HepG2 (cell line): ENCODE measurements at places on chromosomes 6 and 20.

GRCh38 chr6:4088704-4089103 lies 9.8 kb upstream of the FAM217A start:
- no peak for DNase-seq

- DNase-seq = no peak
Observed at GRCh38 chr6:166153966-166154365, 13.7 kb downstream of the TBXT start.

- DNase-seq = no peak
Observed at GRCh38 chr6:54719633-54720032, 126.9 kb upstream of the FAM83B start.

GRCh38 chr20:15556869-15557268 lies 1016.4 kb downstream of the KIF16B start:
- no peak for DNase-seq

DNA sequence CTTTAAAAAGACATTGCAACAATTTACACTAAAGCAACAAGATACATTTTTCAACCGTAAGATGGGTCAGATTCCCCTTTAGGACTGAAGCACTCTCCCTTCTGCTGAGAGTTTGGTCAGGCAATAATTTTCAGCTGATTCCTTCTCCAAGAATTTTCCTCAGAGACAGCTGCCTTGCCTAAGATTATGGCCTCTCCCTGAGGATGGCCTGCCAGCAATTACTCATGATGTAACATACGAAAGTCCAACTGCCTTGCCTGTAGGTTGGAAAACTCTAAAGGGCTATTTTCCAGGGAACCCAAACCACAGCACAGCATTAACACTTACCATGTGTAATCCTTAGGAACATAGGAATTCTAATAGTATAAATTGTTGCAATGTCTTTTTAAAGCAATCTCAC lies 229.1 kb upstream of the FLRT3 start:
- no peak for DNase-seq

- DNase-seq = peak; percentile 67
Observed at GRCh38 chr6:30730601-30731435, 10.7 kb downstream of the TUBB start.

DNA sequence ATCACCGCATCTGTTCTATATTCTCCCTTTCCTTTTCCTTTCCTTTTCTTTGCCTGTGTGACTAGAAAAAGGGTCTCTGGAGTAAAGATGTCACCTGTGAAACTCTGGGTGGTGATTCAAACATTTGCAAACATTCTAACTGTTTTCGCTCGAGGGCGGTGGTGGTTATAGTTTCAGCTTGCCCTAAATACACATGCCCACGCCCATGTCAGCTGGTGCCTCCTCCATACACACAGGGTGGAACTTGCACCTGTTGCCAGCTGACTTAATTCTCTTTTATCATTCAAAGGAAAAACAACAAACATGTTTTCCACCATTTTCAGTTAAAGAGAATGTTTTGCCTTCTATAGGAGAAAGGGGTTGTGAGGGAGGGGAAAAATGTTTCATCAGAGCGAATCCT lies 381.9 kb upstream of the ARID1B start:
- no peak for DNase-seq

GRCh38 chr6:26205161-26205624 lies 118.0 kb downstream of the HFE start:
- peak; percentile 84 for DNase-seq

GRCh38 chr6:169222126-169222525 lies 31.5 kb downstream of the THBS2 start:
- DNase-seq = no peak

DNA sequence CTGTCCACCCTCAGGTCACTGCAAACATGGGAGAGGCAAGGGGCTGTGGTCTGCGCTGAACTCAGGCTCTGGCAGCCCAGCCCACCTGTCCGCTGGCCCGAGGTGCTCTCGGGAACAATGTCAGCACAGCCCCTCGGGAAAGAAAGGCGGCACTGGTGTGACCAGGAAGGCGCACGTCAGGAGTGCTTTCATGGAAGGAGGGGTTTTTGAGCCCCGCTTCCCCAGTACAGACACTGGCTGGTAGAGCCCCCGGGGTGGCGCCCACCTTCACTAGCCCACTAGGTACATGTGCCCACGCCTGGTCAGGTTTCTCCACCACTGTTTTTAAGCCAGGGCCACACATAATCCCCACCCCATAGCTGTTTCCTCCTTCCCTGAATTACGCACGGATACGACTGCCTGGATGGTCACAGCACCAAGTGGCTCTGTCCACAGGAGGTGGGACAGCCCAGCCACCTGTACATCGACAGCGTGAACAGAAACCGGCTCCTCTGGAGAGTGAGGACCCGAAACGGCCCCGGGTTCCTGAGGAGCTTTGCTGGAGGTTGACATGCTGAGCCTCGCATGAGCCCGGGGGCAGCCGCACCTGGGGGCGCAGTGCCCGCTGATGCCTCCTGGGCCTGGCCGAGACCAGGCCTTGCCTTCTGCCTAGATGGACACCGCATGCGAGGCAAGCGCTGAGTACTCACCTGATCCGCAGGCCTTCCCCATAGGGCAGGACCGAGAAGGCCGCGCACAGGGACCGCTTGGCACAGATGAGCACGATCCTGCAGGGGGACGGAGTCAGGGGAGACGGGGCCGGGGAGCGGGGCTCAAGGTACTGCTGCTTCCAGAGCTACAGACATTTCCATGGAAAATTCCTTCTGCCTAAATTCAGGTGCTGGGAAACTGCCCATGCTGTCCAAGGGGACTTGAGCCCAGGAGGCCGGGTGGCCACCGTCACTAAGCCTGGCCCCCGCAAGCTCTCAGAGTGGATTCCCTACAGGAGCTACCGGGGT lies 7.6 kb downstream of the RPS21 start:
- no peak for DNase-seq

- no peak for DNase-seq
Observed at GRCh38 chr20:2195614-2196013, 94.0 kb downstream of the STK35 start.

DNA sequence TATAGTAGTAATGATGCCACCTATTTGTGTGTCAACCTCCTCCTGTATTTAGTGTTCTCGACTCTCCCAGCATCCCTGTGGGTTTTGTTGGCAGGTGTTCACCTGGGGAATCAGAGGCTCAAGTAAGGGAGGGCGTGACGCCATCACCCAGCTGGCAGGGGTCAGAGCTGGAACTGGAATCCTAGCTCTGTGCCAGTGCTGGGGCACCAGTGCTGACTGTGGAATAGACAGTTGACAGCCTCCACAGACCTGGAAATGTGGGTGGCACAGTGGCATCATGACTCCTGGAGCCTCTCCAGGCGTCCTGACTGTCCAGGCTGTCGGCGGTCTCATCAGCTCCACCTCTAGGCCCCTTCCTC lies 102.8 kb downstream of the SYCP2 start:
- DNase-seq = no peak

DNA sequence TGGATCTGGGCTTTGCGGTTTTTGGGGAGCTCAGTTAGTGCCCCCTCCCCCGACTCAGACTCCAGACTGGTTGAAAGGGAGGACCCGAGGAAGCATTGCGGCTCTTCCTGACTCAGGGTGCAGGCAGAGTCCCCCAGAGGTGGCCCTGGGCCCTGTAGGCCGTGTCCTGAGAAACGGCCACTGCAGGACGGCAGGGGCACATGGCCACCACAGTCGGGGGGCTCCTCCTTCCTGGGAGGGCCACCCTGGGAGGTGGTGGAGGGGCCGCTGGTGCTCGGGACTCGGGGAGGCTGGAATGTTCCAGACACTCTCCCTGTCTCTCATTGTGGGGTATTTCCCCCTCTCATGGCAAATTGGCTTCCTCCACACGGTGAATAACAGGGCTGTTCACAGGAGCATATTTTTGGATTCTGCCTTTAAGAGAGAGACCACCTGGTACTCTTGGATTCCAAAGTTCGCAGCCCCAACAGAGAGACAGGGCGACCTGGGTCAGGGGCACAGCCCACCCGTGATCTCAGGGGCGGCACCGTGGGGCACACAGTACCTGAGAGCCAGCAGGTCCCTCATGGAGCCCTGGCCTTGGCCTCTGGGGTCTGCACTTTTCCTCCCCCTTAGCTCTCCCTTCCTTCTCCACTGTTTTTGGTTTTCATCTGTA lies 35.7 kb downstream of the FRMD1 start:
- DNase-seq = no peak

DNA sequence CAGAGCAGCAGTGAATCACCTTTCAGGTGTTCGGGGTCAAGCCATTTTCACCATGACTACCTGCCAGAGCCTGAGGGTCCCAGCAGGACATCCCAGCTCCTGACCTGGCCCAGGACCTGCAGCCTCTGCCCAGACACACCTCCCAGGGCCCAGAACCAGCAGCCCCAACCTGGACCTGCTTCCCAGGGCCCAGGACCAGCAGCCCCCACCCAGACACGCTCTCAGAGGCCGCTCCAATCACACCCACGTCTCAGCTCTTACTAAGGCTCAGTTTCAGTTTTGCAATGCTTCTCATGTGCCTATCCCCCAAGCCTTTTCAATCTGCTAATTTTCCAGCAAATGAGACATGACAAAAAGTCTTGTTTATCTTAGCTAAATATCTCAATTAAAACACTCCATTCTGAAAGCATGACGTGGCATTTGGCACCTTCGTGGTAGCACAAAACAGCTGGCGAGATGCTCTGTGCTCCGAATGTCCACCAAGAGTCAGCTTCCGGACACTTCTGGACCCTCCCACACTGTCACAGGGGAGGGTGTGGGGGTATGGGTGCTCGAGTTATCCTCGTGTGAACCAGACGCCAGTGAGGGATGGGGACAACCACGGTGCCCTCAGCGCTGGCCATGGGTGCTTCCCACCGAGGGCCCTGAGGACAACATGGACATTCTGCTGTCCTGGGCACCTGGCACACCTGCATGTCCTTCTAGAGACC lies 253.2 kb downstream of the DLL1 start:
- DNase-seq = no peak

- DNase-seq = no peak
Observed at GRCh38 chr6:4163408-4164116, 28.2 kb upstream of the ECI2 start.

- no peak for DNase-seq
Observed at GRCh38 chr6:80608881-80609280, 502.4 kb downstream of the BCKDHB start.

DNA sequence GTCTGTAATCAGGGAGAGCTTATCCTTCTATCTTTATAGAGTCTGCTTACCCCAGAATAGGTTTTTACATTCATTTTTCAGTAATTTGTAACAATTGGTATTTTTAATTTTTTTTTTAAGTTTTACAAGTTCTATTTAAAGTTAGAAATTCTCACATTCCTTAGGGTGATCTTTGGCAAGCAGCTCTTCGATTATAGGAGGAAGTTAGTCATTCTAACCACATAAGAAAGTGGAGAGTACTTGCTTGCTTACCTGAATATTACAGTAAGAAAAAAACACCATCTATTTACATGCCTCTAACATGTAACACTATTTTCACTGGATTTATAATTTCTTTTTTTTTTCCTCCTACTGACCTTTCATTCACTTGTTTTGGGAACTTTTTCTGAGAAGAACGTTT lies 6.7 kb downstream of the TSHZ2 start:
- no peak for DNase-seq

DNA sequence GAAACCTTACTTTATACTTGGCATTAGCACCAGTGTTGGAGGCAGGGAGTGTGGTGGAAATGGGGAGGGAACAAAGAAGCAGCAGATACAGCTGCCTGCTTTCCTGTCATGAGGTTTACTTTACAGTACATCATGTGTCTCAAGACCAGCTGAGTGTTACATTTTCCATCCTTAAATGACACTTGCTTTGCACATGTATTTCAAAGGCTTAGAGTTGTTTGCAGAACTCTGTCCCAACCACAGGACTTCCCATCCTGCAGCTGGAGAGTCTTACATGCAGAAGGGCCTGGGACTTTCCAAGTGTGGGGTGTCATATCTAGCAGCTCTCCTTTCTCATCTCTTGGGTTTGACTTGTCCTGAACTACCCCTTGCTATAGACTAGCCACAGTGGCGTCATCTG lies 395.9 kb downstream of the DHX35 start:
- DNase-seq = no peak

GRCh38 chr6:34680802-34681515 lies 15.6 kb downstream of the ILRUN start:
- no peak for DNase-seq

- peak; percentile 47 for DNase-seq
Observed at GRCh38 chr20:46013829-46014516, 5.3 kb downstream of the MMP9 start.

GRCh38 chr6:116229287-116229913 lies 24.5 kb downstream of the TSPYL4 start:
- DNase-seq = no peak

- no peak for DNase-seq
Observed at GRCh38 chr6:27761391-27761790, 150.8 kb downstream of the OR2B2 start.

- no peak for DNase-seq
Observed at GRCh38 chr6:90993770-90994169, 406.9 kb upstream of the MAP3K7 start.

- no peak for DNase-seq
Observed at GRCh38 chr20:44758247-44759101, 12.8 kb downstream of the KCNK15 start.

- no peak for DNase-seq
Observed at GRCh38 chr6:137390334-137390733, 103.9 kb downstream of the OLIG3 start.

DNA sequence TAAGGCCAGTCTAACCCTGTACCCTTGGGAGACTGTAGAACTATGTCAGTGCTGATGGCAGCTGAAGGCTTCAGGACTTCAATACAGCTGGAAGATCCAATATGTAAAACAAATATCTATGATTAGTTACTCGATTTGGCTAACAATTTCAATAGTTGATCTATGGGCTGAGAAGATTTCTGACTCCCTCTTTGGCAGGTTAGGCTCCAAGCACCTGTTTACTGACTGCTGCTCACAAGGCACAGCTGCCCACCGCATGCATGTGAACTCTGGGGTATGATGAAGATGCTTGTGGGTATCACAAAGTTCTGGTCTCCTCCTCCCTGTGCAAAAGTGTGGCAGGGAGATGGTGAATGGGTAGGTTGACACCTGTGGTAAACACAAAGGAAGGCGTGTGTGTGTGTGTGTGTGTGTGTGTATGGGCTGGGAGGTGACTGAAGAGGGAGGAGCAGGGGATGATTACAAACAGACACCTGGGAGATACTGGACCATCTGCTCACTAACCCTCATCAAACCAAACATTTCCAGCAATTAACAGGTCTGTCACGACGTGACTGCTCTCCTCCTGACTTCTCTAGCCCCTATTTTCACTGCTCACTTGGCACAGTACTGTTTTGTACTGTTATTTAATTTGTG lies 18.1 kb downstream of the ELMO2 start:
- no peak for DNase-seq

DNA sequence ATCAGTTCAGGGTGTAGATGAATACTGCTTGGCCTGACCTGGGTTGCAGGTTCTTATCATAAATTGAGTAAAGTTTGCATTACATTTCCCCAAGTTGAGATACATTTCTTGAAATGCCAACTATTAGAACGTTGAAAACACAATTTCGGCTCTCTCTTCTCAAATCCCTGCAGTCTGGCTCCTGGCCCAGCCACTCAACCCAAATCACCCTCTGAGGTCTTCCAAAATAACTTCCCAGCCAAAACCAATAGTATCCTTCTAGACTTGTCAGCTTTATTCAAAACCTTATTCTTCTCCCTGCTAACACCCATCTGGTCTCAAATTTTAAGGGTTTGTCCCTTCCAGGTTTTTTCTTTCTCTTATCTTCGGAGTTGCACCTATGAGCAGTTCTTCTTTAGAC lies 263.6 kb downstream of the EYA4 start:
- DNase-seq = no peak

- no peak for DNase-seq
Observed at GRCh38 chr6:153758516-153758915, 280.5 kb upstream of the OPRM1 start.

GRCh38 chr6:44113414-44113813 lies 13.8 kb downstream of the MRPL14 start:
- DNase-seq = no peak
